ENCODE measurements at places on chromosomes 12 and 14.

GRCh38 chr12:127459687-127460086, 807.3 kb upstream of the TMEM132C start:
- DNase-seq, result no peak

DNA sequence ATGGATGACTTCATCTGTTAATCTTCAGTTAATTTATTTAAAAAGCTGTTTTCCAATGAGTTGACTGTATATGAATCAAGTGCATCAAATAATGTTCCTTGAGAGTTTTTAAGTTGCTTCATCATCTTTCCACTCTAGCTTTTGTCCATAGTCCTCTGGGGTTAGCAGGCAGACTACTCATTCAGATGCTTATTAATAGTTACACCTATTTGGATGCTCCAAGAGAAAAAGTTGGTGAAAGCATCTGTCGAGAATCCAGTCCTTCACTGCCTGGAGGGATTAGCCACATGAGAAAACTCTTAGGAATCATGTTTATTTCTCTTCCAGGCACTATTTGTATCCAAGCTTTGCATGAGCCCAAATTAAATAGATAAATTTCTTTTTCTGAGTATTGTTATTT, 70.2 kb downstream of the DACT1 start:
- no peak for DNase-seq

DNA sequence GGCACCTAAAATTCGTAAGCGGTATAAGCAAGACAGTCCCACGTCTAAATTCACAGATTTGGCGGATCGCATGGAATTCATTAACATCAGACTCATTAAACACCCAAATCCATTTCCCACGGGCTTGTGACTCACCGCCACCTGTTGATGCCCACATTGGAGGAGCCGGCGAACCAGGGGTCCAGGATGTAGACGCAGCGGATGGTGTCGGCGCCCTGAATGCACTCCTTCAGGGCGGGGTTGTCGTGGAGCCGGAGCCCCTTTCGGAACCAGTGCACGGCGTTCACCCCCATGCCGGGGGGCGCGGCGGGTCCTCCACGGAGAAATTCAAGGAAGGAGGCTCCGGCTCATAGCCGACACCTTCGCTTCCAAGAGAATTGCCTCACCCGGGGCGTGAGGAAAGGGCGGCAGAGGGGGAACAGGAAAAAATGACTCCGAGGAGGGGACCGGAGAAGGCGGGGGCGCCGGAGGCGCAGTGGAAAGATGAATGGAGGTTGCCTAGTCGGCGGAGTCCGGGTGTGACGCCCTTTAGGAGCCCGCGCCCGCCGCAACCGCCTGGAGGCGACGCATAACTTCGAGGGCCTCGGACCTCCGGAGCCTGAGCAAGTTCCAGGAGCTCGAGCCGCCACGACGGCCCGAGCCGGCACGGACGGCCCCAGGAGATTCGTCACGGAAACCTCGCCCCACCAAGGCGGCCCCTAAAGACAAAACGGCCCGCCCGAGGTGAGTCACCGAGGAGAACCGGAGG, 506 bp downstream of the CRY1 start:
- peak; percentile 8 for DNase-seq

DNA sequence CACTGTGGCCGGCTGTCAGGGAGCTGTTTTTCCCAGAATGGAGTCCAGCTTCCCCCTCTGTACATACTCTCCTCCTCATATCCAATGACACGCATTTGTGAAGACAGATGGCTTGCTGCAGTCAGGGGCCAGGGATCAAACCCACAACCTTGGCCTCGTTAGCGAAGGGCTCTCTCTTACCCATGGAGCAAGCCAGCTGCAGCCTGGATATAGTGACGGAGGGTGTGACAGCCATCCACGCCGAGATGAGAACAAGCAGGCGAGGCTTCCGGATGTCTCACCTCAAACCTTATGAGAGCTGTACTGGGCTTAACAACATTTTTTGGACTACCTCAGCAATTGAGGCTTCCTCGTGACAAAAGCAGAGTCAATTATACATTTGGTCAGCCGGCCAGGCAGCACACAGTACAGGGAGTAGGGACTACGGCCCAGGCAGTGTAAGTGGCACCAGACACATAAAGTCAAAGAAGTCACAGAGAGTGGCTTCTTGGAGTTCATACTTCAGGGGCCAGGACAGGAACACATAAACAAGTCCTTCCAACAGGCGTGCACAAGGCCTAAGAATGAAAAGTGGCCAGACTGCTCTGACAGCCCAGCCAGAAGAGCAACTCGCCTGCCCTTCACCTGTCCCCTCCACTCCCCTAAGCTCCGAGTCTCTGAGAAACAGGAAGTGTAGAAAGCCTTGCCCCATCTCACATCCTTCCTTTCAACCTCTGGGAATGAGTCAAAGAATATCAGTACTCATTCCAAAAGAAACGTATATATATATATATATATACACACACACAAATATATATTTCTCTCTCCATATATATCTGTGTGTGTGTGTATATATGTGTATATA, 115.1 kb downstream of the TTC7B start:
- DNase-seq, result no peak

DNA sequence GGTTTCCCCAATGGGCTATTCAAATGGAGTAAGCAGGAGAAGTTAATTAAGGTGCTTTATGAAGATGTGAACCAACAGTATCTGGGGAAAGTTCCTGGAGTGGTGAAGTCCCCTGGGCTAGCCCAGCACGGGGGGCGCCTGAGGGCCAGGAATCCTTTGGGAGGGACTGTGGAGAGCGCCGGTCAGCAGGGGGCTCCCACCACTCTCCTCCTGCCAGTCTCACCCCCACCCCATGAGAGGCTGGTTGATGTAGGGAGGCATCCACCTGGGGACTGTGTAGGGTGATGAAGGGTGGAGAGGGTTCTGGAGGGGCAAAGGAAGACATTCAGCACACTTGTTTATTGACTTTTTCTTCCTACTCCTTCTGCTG, 4.4 kb downstream of the CEBPE start:
- no peak for DNase-seq

DNA sequence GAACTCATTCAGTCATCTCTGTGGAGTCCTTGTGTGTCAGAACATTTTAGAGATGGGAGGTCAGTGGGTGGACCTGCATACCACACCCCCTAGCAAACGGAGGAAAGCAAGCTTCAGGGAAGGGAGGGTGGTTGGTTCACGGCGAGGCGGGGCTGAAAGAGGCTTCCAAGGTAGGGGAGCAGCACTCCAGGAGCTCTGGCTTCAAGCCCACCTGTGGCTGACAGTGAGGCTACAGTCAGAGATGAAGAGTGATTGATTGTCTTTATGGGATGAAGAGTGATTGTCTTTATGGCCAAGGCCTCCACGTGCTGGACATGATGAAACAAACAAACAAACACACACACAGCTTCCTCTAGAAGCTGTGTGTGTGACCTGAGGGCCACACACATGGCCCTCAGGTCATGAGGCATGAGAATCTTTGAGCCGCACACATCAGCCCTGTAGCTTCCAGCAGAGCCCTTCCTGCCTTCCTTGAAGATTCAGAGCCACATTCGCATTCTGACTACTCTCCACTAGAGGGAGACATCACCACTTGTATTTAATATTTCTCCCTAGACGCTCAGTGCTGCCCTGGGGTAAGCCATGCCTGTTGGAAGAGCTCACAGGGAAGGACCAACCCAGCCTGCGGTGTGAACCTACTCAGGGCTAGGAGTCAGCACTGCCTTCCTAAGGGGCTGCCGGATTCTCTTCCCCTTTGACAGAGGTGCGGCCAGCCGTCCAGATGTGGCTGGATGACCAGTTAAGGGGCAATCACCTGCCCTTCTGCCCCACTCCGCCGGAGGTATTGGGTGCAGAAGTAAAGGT, 54.4 kb upstream of the KCNA1 start:
- peak; percentile 73 for DNase-seq

DNA sequence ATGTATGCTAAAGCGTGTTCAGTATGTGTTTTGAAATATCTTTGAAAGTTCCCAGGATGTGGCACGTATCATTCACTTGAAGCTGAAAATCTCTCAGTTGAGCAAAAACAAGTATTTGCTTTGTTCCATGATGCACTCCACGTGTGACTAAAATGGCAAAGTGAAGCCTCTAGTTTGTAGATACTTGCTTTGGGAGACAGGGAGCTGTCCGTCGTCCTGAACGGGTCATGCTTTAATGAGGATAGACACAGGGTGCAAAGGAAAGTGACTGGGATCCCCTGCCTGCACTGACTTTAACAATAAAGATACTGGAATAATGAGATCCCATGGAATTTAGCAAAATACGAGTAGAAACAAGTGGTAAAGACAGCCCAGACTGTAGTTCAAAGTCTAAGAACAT, 991.4 kb downstream of the NRXN3 start:
- DNase-seq, result peak; percentile 5

DNA sequence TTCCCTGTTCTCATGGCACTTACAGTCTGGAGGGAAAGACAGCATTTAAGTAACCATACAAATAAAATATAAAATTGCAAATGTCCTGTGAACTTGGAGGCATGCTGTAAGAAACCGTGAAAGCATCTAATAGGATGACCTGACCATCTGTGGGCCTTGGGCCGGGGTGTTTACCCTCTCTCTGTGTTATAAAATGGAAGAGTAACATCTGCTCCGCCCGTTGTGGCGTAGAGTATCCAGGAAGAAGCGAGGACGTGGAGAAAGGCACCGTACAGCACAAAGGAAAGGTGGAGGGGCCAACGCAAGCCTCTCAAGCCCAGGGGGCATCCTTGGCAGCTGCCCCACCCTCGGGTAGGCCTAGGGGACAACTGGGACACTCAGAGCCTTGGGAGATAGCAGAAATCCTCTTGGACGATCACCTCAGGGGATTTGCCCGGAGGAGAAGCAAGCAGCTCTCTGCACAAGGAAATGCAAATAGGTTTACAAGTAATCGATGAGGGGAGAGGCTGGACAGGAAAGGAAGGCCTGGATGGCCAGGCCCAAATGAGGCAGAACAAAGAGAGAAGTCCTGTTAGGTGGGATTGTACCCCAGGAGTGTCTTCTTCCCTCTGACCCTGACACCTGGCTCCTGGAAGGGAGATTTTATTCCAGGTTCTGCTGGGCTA, 26.2 kb downstream of the VSX2 start:
- no peak for DNase-seq

DNA sequence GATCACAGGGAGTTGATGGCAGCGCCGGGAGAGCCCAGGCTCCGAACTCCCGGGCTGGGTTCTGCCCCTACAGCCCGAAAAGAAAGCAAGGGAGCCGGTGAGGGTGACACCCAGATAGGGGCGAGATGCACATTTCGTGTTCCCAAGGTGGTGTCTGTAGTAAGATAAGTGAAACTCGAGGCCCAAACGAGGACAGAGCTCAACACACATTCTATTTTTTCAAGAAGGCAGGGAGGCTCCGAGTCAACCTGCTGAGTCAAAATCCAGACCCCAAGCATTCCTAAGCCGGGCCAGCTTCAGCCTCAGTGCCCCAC, 24.2 kb upstream of the YY1 start:
- DNase-seq, result no peak

GRCh38 chr14:65880507-65880906, 468.0 kb downstream of the FUT8 start:
- DNase-seq, result no peak

GRCh38 chr12:18368594-18368993, 107.3 kb downstream of the PIK3C2G start:
- no peak for DNase-seq

DNA sequence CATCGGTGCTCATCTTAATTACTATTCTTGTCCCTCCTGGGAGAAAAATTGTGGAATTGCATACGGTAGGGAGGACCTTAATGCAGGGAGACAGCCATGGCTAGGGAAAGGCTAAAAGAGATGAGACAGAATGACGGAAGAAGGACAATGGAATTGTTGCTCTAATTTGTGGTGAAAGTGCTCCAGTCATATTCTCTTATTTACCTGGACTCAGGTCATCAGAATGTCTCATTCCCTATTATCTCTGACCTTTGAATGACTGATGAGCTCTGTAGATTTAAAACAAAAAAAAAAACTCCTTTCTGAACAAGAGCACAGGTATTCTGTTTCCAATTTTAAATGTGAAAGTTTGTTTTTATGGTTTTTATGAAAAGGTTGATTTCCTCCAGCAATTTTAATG, 8.6 kb upstream of the EPS8 start:
- no peak for DNase-seq

GRCh38 chr12:1591034-1591433, 3.3 kb downstream of the FBXL14 start:
- no peak for DNase-seq

GRCh38 chr14:104393199-104393897, 186.2 kb upstream of the C14orf180 start:
- DNase-seq, result no peak

DNA sequence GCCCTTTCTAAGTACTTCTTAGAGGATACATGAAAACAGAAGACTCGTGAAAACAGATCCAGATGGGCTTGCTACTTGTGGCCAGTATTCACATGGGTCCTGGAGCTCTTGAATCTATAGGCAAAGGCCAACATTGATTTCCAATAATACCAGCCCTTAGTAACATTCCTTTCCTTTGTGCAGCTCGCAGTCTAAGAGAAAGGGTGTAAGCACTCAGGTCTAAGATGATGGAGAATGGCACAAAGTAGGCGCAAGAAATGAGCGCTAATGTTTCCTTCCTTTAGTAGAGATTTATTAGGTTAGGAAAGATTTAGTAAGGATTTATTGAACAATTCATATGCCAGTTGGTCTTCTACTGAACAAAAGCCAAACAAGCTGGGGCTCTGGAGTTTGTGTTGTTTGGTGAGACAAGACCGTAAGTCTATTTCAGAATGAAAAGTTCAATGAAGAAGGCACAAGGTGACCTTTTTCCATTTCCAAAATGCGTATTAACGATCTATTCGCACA, 525 bp downstream of the RNU6-8 start:
- DNase-seq, result no peak

DNA sequence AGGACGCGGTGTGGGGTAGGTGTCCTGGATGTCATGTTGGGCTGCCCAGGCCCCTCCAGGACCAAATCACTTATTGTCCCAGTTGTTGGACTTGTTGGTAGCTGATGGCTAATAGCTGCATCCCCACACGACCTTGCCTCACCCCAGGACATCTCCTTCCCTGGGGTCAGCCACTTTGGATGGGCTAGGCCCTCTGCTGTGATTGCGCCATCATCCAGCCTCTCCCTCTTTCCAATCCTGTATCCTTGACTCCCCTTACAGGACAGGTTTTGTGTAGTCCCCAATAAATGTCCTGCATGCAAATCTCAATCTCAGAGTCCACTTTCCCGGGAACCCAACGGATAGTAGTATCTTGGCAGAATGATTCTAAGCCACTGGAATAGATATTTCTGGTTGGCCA, 43.4 kb upstream of the CHST11 start:
- DNase-seq, result no peak

DNA sequence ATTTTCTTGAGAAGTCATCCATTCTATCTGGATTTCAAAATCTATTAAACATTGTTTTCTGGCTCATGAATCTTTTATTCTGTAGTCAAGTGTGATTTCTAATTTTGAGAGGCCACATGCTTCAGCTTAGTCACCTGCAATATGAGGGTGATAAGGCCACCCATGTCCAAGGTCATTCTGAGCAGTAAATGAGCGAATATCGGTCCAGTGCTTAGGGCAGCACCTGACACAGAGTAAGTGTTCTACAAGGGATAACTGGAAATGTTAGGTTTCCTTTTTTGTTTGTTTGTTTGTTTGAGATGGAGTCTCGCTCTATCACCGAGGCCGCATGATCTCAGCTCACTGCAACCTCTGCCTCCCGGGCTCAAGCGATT, 34.2 kb downstream of the AACS start:
- DNase-seq, result no peak

All from AG08396 (cell line).